Diencephalon (tissue), 1 donor: ENCODE measurements at places on chromosomes 5 and 9. TPM values are rescaled to one million over a fixed set of nuclear protein-coding genes. Genes with fewer than 3 reads are reported as not detected.

The IL9 gene
- not detected for total RNA-seq

The LMX1B gene
- total RNA-seq, result 1.8 TPM

The AK1 gene
- total RNA-seq, result 68.7 TPM

The SHOC1 gene
- total RNA-seq, result not detected

The CD180 gene
- 1.2 TPM for total RNA-seq
